Nucleus accumbens (tissue), 56 donors: ENCODE measurements at places on chromosomes 2 and 18.

DNA sequence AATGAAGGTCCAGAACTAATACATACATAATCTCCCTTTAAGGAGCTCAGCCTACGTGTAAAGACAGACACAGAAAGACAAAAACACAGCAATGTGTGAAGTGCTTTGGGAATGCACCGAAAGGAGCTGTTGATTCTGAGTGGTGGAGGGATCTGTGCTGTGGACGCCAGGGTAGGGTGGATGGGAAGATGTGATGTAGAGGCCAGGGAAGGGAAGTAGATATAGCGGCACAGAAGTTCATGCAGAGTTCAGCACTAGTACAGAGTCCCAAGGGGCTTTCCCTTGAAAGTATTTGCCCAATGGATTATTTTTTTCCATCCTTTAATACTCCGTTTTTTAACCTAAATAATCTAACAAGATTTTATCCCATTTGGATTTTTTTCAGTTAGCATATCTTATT lies 32.1 kb upstream of the DOCK10 start:
- no peak for DNase-seq

- no peak for DNase-seq
Measured at GRCh38 chr2:27065128-27065527, 6.3 kb downstream of the OST4 start.

- DNase-seq: no peak
Measured at GRCh38 chr2:120346667-120347358, 877 bp downstream of the INHBB start.

- no peak for DNase-seq
Measured at GRCh38 chr2:117976581-117976980, 37.3 kb downstream of the CCDC93 start.

GRCh38 chr18:68769461-68769860 lies 28.4 kb upstream of the CCDC102B start:
- DNase-seq: no peak

DNA sequence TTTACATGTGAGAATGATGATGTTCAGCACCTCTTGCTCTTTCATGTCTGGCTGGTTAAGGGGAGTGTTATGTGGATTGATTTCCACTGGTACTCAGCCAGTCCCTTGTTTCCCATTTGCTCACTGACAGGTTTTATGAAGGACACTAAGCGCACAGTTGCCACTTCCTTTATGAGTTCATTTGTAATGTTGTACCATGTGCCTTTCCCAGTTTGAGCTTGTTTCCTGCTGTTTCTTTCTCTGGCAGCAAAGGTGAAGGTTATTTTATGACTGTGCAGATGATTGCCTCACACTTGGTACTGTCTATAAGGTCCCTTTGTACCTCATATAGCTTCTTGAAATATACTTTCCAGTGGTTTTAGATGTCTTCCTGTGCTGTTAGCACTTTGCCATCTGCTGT lies 1700.5 kb upstream of the TMEFF2 start:
- no peak for DNase-seq

- no peak for DNase-seq
Measured at GRCh38 chr2:174161490-174161889, 86.8 kb downstream of the OLA1 start.

DNA sequence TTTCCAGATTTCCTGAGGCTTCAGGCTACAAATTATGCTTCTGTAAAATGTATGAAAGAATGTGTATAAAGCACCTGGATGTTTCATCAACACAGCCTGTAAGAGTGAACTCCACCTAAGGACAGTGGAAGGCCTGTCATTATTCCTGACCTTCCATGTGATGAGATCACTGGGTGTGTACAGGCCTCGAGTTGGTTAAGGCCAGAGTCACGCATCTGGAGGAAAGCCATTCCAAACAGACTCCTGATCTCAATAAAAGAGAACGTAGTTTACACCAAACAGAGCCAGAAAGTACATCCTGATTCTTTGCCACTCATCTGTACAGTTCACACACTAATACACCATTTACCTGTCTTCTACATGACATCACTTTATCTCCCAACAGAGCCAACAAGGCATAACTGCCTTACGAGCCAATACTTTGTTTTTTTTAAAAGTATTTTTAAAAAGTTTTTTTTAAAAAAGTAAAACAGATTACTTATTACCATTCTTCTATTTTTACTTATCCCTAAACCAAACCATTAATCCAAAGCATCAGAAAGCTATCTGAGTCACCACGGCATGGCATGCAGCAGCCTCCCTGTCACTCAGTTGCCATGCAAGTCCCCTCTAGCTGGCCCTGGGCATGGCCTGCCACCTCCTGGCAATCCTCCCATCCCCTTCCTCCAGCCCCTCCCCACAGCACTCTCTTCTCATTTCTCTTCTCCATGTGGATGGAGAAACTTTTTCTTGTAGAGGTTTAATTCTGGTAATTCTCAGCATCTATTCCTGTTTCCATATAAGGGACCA lies 78.8 kb upstream of the TFCP2L1 start:
- DNase-seq: no peak

- no peak for DNase-seq
Measured at GRCh38 chr2:198611201-198611600, 806.8 kb downstream of the PLCL1 start.

- no peak for DNase-seq
Measured at GRCh38 chr2:183060571-183061231, 17.8 kb upstream of the DUSP19 start.

- DNase-seq: no peak
Measured at GRCh38 chr2:189163889-189164288, 15.7 kb downstream of the COL5A2 start.

GRCh38 chr2:40093021-40093675 lies 314.1 kb upstream of the THUMPD2 start:
- no peak for DNase-seq

GRCh38 chr2:118202707-118203303 lies 114.5 kb downstream of the INSIG2 start:
- peak; percentile 9 for DNase-seq

DNA sequence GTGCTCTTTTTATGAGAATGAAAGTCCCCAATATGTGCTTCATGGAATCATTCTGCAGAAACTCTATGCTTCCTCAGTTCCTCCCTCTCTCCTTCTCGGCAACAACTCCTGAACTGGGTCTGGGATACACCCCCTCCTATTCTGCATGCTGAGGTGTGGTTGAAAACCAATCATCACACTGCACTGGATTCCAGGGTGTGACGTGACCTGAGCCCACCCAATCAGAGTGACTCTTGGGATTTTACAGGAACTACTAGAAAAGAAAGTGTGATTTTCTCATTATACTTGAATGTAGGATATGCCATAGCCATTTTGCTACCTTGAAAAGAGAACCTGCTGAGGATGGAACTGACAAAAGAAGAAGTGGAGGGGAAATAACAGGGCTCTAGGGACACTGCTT lies 36.3 kb downstream of the ACVR1 start:
- no peak for DNase-seq

GRCh38 chr2:47250586-47251403 lies 95.7 kb upstream of the STPG4 start:
- no peak for DNase-seq

GRCh38 chr18:77098538-77099174 lies 33.9 kb downstream of the MBP start:
- DNase-seq: no peak

DNA sequence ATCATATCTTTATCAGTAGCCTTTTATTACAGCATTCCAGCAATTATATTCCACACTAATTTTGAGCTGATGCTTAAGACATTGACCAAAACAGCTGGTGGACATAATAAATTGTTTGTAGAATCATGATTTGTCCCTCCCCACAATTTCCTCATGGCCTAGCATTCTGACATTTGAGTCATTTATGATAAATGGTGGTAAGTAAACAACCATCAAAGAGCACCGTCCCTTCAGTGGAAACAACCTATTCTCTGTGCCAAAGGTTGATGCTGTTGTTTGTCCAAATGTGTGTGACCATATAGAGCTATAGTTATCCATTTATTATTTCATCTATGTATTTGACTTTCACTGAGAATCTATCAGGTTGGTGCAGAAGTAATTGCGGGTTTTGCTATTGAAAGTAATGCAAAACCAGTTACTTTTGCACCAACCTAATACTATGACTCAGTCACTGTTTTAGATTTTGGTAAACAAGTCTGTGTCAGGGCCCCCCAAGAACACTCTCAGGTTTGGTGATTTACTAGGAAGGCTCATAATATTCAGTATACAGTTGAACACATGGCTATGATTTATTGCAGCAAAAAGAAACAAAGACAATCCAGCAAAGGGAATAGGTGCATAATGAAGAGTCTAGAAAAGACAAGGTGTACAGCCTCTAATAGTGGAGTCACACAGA lies 608.7 kb upstream of the REG3G start:
- DNase-seq: no peak

GRCh38 chr2:43329637-43330036 lies 103.2 kb upstream of the ZFP36L2 start:
- no peak for DNase-seq

GRCh38 chr2:52117299-52117698 lies 1085.4 kb upstream of the NRXN1 start:
- no peak for DNase-seq

DNA sequence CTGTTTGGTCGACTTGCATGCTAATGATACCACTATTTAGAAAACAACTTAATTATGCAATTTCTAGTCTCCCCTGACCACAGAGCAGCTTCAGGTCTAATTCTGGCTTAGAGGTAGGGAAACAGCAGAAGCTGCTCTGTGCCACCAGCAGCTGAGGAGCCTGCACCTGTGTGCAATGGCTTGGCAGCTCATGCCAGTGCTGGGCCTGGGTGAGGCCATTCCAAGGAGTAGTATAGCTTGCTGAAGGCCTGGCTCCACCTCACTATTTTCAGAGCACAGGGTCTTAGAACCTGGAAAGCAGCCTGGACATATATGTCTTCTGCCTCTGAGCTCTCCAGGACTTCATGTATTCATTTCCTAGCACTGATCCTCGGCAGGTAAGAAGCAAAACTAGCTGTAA lies 62.8 kb downstream of the SPRED2 start:
- no peak for DNase-seq
